ENCODE measurements at places on chromosomes 5 and 9.

DNA sequence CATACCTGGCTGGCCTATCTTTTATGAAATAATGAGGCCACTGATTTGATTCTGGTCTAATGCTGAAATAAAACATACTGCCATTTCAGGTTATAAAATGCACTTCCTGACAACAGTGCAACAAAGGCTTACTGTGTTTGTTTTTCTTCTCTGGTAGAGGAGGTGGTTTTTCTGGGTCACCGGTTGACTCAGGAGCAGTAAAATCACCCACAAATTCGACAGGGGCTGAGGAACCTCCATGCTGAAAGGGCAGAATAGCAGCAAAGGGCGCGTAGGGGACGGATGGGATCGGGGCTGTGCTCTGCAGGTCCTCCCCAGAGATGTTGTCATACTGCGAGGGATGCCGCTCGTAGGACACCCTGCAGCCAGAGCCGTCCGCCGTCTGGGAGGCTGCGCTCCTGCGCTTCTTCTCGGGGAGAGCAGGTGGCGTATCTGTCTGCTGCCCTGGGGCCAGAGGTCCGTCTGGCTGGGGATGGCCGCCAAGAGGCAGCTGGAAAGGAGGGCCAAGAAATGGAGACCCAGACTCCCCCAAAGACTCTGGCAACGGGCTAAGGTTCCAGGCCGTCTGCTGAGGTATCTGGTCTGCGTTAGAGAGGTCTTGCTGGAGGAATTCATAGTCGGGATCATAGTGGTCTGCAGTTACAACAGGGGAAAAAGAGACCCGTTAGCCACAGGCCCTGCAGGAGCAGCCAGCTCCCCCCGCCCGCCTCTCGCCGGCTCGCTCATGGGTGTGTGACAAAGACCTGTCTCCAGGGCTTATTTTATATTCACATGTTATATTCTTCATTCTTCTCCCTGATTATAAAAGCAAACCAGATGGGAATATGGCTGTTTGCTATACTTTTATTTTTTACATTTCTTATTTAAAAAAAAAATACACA is 80.7 kb downstream of the PRRT1B start:
- DNase-seq: no peak

- peak; percentile 71 for DNase-seq
Measured at GRCh38 chr5:172716796-172717313, 54.1 kb downstream of the DUSP1 start.

GRCh38 chr5:55173687-55174230 is 782 bp upstream of the CDC20B start:
- DNase-seq: no peak

DNA sequence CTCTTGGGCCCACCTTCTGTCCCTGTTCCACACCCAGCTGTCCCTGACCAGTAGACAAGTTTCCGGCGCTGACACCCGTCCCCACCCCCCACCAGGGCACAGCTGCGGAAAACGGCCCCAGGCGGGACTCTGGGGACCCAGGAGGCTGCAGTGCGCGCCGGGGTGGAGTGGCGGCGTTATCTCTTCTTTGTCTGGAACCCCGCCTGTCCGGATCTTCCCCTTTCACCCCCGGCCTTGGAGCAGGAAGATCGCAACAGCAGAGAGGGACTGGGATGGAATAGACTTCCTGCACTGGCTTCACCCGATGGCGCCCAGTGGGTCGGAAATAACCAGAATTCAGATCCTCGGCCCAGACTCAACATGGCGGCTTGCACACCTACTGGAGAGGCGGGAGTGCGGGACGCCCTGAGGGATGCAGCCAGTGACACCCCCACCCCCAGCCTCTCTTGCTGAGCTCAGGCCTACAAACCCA is 4.7 kb downstream of the PAX5 start:
- DNase-seq: no peak

GRCh38 chr5:158699298-158699880 is 400.3 kb downstream of the EBF1 start:
- no peak for DNase-seq

DNA sequence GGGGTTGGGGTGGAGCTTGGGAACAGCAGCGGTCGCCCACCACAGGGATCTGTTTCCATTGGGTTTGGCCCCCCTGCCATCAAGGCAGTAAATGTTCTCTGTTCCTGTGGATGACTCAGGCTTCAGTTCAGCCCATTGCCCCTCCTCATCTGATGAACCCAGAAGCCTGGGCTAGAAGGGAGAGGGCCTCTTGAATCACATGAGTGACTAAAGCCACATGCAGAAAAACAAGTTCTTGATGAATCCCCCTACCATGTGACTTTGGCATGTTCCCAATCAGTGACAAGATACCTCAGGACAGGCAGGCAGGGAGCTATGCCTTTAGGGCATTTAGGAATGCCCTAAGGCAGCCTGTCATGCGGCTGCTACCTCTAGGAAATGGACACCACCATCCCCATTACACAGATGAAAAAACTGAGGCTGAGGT is 2.5 kb downstream of the SH3PXD2B start:
- no peak for DNase-seq

GRCh38 chr5:148542812-148543211 is 111.5 kb downstream of the HTR4 start:
- no peak for DNase-seq

GRCh38 chr5:150508828-150509227 is 897 bp downstream of the NDST1 start:
- DNase-seq: no peak

- no peak for DNase-seq
Measured at GRCh38 chr5:102119252-102119651, 176.8 kb downstream of the SLCO4C1 start.

DNA sequence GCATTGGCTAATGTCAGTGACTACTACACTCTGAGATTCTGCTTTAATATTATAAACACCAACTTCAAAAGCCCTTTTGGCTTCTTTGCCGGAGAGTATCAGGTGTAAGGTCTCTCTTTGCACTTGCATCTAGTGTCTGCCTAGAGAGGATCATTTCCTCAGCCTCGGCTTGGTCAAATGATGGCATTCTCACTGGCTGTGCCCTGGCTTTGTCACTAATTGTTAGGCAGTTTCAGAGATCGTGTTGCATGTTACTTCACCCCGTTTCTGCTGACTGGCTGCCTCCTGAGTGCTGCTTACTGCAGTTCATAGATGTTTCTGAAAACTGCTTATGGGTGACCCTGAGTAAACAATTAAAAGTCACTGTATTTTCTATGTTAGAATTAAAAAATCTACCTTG is 48.8 kb downstream of the SLC1A3 start:
- no peak for DNase-seq

DNA sequence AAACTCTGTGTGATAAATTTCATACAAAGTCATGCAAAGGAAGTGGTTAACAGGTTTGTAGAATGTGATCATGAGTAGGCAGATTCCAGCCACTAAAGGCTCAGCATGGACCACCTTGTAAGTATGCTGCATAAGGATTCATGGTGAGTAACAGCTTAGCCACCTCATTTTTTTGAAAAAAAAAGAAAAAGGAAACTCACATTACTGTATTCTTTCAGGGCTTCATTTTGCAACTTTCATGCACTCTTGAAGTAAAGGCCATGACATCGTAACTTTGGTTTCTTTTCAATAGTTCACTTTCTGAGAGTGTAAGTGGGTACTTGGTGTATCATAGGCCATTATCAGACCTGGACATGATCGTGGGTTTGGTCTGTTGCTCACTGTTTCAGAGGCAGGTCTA is 175.1 kb downstream of the PCSK1 start:
- no peak for DNase-seq

DNA sequence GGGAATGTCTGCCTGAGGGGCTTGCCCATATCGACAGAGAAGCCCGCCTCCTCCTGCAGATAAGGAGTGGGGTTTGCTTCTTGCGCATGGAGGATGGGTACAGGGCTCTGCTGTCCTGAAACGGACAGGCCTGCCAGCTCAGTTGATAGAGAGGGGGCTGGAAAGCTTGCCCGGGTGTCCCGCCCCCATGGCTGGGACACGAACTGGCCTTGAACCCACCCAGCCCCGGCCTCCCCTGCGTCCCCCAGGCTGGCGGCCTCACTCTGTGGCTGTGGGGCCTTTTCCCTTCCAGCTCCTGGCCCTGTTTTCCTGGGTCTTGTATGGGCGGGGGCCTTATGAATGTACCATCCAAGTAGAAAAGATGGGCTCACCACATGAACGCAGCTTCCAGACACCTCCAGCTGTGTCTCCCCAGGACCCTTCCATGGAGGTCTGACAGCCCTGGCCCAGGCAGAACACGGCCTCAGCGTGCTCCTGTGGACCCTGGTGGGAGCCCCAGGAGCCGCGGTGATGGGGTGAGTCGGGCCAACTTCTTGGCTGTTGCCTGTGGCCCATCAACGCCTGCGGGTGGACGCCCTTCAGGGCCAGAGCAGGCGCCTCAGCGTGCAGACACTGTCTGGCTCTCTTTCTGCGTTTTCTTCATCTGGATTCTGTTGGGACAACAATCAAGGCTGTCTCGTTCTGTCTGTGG is 15.9 kb upstream of the SLC2A6 start:
- no peak for DNase-seq

DNA sequence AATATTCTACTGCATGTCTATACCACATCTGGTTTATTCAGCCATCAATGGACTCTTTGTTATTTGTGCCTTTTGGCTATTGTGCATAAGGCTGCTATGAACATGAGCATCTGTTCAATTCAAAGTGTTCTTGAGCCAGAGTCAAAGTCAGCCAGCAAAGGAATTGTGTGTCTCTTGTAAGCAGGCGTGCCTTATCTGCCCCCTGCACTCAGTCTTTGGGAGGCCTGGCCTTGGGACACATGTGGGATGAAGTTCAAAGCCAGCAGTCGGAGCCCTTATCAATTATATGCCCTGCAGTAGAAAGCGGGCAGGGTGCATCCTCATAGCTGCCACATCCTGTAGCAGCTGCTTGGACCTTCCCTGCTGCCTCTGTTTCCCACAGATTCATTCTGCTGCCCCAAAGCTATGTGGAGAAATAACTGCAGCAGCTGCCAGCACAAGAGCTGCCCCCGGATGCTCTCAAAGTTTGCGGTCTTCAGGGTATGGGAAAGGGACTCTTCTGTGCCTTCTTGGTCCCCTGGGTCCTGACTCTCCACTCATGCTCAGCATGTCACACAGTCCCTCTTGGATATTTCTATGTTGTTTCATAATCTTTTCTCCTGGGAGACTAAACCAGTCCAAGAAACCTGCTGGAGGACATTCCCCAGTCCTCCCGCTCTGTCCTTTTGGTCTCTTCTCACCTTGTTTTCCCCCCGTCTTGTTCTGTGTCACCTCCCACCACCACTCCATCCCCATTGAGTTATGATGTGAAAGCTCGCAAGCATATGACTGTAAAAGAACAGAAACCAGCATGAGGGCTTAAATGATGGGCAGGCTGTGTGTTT is 35.9 kb downstream of the STOM start:
- DNase-seq: no peak

- no peak for DNase-seq
Measured at GRCh38 chr5:132865668-132866341, 464 bp downstream of the GDF9 start.

GRCh38 chr5:98774192-98775033 is 950 bp downstream of the RGMB start:
- peak; percentile 65 for DNase-seq

DNA sequence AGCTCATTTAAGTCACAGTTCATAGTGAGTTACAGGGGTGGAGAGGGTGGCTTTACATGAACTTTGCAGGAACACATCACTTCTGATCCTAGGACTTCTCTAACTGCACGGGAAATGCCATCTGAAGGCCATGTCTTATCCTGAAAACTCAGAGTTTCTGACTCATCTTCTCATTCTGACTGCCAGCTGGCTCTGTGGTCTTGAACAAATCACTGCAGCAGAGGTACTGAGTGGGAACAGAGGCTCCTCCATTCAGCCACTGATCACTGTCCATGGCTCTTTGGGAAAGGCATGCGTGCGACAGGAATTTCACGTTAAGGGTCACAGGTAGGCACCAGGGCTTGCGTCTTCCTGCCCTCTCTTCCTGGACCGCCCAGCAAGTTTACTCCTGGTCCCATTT is 114.6 kb upstream of the LRRTM2 start:
- DNase-seq: no peak

- DNase-seq: no peak
Measured at GRCh38 chr5:50722223-50722622, 55.8 kb downstream of the PARP8 start.

DNA sequence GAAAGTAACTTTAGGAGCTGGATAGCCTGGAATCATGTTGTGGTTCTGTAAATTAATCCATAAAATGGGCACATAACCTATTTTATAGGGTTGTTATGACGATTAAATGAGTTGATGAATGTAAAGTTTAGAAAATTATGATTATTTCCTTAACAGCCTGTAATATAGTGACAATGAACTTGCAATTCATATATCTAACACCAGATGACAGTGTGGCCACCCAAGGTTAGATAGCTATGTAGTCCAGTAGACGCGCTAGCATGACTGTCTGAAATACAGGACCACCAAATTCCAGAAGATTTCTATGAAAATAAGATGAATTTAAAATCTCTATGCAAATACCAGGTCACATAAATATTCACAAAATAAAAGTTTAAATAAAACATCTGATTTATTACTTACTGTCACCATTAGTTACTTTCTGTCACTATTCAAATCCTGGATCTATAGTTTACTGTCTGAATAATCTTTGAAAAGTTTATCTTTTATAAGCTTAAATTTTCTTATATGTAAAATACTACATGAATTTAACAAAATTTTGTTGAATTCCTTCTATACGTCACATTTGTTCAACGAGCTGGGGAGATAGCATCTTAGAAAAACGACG is 26.1 kb upstream of the MACIR start:
- peak; percentile 58 for DNase-seq

DNA sequence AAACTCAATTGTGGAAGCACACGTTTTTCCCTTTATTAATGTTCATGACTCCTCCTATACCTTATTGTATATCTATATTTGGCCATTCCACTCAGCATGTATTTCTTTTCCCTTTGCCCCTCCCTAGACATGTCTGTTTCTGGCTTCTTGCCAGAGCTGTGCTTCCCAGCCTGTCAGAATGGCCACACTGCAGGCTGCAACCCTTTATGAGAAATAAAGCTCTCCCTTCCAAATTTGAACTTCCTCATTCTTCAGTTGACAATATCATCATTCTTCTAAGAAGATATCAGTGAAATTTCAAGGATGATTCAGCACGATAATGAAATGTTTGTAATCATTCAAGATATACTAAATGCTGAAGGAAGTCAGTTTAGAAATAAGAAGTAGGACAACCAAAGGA is 107.6 kb upstream of the PRSS3 start:
- no peak for DNase-seq

DNA sequence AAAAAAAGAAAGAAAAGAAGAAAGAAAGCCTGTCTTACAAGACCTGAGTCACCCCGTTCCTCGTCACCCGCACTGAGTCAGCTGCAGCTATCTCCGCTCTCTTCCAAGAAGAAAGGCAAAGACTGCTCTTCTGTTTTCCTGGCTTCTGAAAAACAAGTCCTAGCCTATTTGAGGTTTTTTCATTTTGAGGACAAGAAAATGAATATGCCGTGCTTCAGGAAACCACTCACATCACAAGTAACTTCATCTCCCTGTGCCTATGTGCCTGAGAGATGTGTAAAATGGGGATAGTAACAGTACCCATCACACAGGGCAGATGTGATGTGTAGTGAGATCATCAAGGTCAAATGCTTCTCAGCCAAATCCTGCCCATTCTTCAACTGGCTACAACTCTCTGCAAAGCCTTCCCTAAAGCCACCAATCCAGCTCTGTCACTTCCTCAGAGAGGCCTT is 78.4 kb downstream of the GLDC start:
- DNase-seq: no peak

GRCh38 chr5:169647566-169647965 is 10.5 kb downstream of the DOCK2 start:
- peak; percentile 23 for DNase-seq

Measured in MM.1S (cell line).